ENCODE measurements at places on chromosomes 6 and 20.

GRCh38 chr6:1473166-1473565 is 83.8 kb downstream of the FOXF2 start:
- no peak for DNase-seq

GRCh38 chr6:35486005-35486925 is 10.6 kb downstream of the TEAD3 start:
- no peak for DNase-seq

DNA sequence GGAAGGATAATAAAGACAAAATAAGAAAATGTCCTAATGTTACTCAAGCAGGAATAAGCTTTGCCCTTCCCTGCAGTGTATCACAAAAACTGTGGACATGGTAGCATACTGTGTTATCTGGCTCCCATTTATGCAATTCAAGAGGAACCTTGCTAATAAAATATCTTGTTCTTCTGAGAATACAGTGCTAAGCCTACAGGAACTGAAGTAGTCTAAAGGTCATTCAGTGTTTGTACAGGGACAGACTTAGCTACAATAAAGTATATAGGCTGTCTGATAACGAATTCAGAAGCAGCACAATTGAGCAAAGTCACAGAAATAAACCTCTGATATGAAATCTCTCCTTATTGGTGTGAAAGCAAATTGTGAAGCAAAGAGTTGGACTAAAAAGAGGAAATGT is 59.6 kb upstream of the SDHAF4 start:
- DNase-seq = no peak

DNA sequence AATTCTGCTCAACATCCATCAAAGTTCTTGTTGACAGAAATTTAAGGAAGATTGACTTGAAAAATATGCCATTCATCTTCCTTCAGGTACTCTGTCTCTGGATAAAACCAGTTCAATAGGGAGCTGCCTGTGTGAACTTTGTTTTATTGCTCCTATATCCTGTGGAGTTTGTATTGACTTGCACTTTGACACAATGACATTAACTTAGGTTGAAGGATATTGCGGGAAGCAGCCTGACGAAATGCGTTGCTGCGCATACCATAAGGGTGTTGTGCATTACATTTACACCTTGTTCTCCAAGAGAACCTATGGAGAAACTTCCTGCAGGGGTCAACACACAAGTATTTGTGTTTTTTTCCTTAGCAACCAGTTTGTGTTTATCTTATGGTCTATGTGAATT is 185.4 kb upstream of the GRIK2 start:
- DNase-seq = no peak

DNA sequence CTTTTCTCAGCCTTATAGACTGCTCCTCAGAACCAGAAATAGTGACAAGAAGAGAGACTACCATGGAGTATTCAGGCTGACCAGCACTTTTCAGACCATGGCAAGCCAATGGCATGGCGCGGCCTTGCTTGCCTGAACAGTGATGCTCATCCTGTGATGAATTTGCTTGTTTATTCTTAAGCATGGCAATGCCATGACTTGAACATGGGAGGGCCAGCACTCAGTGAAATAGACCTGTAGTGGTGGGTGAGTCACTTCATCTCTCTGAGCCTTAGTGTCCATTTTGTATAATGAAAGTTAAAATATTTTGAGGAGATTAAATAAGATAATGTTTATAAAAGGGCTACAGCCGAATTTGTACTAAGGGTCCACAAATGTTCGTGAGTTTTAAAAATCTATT is 79.1 kb downstream of the LRRC1 start:
- no peak for DNase-seq

DNA sequence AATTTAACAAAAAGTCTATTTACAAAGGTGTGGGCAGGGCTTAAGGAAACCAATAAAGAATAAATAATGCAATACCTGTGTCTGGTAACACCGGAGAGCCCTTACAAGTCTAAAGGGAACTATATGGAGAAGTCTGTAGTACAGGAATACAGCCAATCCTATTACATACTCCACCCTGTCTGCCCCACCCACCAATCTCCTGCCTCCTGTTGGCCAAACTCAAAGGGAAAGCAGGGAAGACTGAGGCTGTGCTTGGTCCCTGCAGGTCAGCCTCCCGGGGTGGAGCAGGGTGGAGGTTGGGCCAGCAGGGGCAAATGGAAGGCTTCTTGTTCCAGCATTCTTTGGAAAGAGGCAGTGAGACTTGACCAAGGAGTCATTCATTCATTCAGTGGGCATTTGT is 31.5 kb downstream of the METTL24 start:
- DNase-seq = no peak

- peak; percentile 33 for DNase-seq
Measured at GRCh38 chr6:26172608-26172968, 85.4 kb downstream of the HFE start.

DNA sequence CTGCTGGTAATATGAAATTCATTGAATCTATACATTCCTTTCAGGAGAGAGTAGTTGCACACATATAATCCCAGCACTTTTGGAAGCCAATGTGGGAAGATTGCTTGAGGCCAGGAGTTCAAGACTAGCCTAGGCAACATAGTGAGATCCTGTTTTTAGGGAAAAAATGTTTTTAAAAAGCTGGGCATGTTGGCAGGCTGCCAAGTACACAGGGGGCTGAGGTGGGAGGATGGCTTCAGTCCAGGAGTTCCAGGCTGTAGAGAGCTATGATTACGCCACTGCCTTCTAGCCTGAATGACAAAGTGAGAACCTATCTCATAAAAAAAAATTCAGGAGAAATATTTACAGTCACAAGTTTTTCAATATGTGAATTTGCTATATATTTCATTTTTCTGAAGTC is 71.9 kb downstream of the GRM1 start:
- no peak for DNase-seq

GRCh38 chr6:44176130-44176761 is 17.6 kb downstream of the CAPN11 start:
- DNase-seq = no peak

- no peak for DNase-seq
Measured at GRCh38 chr6:16471222-16471909, 233.0 kb downstream of the GMPR start.

DNA sequence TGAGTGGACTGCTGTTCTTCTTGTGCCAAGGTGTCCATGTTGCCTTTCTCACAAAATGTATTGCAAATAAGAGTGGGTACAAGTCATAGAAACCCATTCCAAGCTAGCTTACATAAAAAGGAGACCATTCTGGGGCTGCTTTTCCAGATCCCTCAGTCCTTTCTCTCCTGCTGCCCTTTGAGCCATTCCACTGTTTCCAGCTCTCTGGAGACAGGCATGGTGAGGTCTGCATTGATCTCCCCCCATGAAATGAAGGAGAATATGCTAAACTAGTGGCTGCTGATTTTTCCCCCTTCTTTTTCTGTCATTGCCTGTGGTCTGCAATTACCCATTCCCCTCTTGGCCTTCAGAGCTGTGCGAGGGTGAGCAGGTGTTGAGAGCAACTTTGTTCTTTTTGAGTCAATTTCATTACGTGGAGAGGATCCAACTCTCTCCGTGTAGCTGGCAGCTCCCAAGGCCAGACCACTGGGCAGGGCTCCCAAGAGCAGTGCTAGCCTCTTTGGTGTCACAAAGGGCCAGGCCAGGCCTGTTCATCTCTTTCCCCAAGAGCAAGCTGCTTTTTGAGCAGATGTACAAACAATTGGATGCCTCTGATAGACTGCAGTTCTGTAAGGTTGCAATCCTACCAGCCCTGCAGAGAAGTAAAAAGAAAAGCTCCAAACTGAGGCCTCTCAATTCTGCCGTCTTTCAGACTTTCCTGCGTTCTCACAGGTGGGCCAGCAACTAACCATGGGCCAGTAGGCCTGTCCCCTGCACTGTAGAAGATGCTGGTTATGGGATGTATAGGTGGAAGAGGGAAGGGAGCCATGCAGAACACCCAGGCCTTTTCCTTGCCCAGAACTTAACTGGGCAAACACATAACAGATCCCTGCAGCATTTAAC is 96.1 kb upstream of the ARMC2 start:
- DNase-seq = no peak

Measured in activated naive CD4-positive, alpha-beta T cell treated with anti-CD3 and anti-CD28 coated beads, Interleukin-2, amount 50 U/mL, for 72 hours (primary cell).